ENCODE measurements at places on chromosomes 5 and 9.

- DNase-seq, result no peak
Measured at GRCh38 chr9:10806868-10807267, 194.1 kb upstream of the PTPRD start.

GRCh38 chr5:114184006-114184405 lies 177.9 kb upstream of the KCNN2 start:
- peak; percentile 23 for DNase-seq

- DNase-seq, result peak; percentile 40
Measured at GRCh38 chr9:111108946-111109345, 70.7 kb upstream of the LPAR1 start.

- DNase-seq, result peak; percentile 87
Measured at GRCh38 chr9:4297151-4297785, 2.6 kb downstream of the GLIS3 start.

- DNase-seq, result no peak
Measured at GRCh38 chr5:95554331-95554646, 488 bp downstream of the SKIC3 start.

DNA sequence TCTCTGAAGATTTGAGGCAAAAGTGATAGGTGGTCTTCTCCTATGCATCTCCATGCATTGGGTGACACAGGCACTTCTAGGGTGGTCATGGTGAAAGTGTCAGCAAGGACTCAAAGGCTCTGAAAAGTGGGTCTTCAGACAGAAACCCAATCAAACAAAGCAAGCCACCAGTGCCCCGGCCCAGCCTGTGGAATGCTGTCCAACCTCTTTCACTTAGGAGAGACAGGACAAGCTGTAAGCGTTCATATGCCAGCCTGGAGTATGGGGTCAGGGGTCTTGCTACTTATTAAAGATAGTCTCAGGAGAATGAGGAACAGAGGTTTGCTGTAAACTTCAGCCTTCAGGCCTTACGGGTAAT lies 324.5 kb downstream of the GADD45G start:
- DNase-seq, result no peak

GRCh38 chr9:90611568-90611967 lies 31.1 kb downstream of the DIRAS2 start:
- no peak for DNase-seq

DNA sequence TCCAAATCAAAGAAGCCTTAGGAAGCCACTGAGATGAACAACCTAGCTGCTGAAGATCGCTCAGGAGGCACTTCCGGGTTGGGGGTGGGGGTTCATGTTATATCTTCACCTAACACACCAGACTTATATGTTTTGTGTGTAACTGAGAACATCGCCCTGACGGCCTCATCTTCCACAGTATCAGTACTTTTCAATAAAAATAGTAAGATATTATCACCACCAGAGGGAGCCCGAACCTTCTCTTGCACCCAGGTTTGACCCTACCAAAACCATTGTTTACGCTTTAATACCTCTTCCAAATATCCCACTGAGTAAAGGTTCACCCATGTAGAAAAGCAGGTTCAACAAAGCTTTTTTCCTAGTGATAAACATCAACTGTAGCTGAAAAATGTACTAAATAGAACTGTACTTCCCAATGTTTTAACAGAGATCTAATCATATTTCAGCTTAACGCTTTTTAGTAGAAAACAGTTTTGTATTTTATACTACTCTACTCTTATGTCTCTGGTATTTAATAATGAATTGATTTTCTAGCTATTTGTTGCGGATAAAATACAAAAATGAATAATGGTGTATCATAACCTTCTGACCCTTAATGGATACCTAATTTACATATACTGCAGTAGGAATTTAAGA lies 244.0 kb downstream of the EPB41L4A start:
- no peak for DNase-seq

GRCh38 chr5:135391869-135392255 lies 7.2 kb downstream of the MACROH2A1 start:
- DNase-seq, result no peak

DNA sequence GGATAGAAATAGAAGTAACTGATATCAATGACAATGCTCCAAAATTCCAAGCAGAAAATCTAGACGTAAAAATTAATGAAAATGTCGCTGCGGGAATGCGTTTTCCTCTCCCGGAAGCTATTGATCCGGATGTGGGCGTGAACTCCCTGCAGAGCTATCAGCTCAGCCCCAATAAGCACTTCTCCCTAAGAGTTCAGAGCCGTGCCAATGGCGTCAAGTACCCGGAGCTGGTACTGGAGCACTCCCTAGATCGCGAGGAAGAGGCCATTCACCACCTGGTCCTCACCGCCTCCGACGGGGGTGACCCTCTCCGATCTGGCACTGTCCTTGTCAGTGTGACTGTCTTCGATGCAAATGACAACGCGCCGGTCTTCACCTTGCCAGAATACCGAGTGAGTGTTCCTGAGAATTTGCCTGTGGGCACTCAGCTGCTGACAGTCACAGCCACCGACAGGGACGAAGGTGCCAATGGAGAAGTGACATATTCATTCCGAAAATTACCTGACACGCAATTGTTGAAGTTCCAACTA lies 818 bp downstream of the PCDHGA10 start:
- DNase-seq, result no peak

DNA sequence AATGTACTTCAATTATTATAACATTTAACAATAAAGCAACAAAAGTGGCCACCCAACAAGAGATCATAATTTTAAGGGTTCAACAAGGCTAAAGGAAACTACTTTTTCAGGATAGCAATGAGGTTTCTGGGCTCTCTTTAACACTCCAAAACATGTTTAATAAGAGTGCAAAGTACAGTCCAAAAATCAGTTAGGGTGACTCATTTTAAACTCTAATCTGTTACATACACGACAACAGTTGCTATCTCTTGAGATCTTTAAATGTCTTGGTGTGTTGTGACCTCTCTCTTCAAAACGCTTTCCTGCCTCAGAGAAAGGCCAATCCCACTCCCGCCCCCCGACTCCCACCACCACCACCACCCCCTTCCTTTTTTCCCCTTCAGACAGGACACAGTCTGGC lies 11.5 kb downstream of the NFIB start:
- DNase-seq, result no peak

DNA sequence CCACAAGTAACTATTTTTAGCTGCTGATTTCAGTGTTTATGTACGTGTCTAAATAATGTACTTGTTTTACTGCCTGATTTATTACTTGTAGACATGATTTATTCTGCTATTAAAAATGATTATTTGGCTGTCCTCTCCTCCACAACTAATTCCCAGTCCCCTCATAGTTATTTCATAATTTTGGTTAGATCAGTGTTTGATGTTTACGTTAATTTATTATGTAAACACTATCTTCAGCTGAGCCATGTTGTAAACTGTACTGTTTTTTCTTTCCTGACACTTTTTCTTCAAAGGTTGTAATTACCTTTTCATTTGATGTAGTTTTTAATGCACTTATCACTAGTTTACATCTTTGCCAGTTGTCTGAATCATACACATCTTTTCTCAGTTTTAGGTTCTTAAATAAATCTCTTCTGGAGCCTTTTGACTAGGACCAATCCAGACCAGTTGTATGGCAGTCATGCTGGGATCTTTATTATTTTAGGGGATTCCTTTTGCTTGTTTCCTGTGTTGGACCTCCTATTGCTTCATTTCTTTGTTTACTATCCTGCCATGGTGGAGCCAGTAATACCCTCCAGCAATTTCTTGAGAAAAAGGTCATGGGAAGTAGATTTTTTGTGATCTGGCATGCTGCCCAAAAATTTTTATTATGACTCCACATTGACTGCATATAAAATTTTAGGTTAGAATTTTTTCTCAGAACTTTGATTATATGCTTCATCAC lies 16.1 kb downstream of the AP3S1 start:
- DNase-seq, result no peak

DNA sequence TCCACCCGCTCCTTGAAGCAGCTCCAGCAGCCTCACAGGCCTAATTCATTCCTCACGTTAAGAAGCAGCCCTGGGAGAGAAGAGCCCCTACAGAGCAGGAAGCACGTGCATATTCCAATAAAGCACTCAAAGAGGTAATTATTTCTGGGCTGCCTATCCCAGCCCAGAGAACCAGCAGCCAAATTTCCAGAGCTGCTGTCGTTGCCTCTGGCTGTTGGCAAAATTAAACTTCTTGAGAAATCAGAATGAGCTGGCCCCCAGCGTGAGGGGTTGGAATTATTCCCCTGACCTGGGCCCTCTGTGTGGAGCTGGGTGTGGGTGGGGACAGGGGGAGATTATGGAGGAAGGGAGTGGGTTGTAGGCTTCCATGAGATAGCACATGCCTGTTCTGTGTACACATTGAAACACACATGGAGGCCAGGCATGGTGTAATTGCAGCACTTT lies 86.8 kb upstream of the HSPA9 start:
- no peak for DNase-seq

GRCh38 chr9:124180557-124180956 lies 77.2 kb upstream of the NEK6 start:
- DNase-seq, result peak; percentile 12

DNA sequence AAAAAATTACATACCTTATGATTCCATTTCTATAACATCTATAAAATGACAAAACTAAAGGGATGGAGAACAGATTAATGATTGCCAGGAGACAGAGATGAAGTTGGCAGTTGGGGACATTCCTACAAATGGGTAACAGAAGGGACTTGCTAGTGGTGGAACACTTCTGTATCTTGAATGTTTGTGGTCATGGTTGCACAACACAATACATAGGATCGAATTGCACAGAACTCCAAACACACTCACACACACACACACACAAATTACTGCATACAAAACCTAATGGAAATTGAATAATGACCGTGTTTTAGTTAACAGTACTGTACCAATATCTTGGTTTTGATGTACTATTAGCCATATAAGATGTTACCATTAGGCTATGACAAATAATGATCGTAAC lies 330.7 kb upstream of the POU5F2 start:
- peak; percentile 4 for DNase-seq

DNA sequence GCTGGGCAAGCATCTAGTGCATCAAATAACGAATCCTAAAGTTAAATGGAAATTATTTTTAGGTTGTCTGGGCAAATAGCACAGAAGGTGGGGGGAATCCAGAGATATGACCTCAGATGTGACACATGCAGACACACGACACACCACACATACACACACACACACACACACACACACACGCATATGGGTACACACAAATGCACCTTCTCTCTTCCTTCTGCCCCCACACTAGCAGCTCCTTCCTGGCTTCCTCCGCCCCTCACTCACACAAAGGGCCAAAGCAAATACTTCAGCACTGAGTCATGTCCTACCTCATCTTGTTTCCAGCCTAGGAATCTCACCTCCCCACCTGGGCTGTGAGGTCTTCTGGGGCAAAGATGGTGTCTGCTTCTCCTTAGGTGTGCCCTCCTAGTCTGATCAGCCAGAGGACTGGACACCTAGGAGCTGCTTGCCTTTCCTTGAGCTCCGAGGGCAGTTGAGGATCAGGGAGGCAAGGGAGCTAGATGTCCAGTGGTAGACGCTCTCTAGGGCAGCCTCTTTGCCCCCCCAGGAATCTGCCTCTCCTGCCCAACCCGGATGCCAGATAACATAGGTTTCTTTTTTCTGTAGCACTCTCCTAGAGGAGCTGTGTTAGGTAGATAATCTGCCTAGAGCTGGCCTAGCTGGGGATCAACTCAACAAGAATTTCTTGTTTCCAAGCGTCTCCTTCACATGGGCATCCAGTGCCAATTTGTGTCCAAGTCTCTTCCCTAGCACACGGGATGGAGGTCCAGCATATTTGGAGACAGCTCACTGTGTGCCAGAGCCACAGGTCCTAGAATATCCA lies 14.3 kb upstream of the JADE2 start:
- peak; percentile 74 for DNase-seq

GRCh38 chr5:66174338-66174737 lies 30.2 kb downstream of the SREK1 start:
- no peak for DNase-seq

DNA sequence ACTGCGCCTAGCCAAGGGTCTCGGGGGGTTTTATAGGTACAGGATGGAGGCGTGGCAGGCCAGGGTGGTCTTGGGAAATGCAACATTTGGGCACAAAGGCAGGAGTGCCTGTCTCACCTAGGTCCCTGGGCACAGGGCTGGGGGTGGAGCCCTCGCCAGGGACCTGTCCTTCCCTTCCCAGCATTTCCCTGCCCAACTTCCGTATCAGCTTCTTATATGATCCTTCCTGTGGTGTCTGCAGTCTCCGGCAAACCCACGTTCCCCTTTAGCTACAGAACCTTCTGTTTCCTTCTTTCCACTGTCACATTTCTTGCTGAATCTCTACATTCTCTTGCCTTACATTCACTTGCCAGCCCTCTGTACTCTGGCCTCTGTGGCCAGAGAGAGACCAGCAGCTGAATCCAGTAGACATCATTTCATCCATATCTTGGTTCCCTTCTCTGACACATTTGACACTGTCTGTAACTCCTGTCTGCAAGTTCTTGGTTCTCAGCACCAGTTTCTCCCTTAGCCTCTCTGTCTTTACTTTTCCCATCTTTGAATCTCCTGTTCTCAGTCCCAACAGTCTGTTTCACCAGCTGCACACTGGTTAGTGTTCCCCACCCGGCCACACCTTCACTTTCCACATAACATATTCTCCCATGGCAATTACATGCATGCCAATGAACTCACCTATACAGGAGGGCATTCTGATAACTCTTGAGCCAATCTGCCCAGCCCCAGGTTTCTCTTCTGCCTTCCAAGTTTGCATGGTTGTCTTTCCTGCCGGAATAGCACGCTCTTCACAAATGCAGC lies 134.7 kb upstream of the ZNF608 start:
- DNase-seq, result no peak

DNA sequence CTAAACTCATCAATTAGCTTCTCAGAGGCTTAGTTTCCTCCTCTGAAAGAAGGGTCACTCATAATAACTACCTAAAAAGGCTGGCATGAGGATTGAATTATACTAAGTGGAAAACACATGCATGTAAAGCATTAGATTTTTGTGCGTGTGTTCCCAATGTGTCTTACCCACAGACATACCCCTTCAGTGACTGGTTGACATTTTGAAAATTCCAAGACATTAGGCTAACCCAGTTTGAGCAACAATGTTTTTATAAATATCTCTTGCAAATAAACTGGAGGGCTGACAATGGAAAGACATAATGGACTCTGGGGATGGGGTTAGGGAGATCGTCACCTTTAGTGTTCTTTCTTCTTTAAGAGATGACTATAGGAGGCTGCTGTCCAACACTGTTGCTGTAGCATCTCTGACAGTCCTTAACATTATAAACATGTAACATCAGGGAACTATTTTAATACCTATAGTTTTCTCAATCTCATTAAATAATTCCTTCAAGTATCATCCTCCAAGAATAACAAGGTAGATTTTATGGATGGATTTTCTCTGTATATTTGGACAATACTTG lies 24.3 kb downstream of the HMHB1 start:
- no peak for DNase-seq
